Lower lobe of right lung (tissue), 2 donors: ENCODE measurements at places on chromosomes 3 and 15. TPM values are rescaled to one million over a fixed set of nuclear protein-coding genes. Genes with fewer than 3 reads are reported as not detected.

The HIGD2B gene
- total RNA-seq: not detected

The LEKR1 gene
- 5.8 TPM for total RNA-seq

The STRA6 gene
- not detected for total RNA-seq

The MST1R gene
- total RNA-seq: 27.3 TPM

DNA sequence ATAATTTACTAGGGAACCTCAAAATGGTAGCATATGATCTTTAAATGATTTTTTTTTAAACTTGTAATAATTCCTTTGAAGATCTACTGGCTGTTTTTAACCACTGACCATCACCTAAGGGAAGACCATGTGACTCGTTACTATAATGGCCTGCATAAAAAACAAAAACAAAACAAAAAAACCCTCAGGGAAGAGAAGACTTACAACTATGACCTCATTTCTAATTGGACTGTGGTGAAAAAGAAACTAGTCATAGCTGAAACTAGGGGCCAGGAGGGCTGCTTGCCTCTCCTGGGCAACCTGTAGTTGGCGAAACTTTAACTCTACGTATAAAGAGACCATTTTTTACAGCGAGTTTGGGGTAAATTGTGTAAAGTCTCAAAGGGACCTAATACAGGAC, 23.0 kb downstream of the PAQR9 start:
- no peaks in the 10 kb centered on the region for H3K36me3 ChIP-seq
- no peaks in the 10 kb centered on the region for H3K4me1 ChIP-seq
- H3K27ac ChIP-seq: no peak overlapping the region
- no peak overlapping the region for H3K4me3 ChIP-seq
- peaks cover 4% of the 10 kb centered on the region for H3K27me3 ChIP-seq

DNA sequence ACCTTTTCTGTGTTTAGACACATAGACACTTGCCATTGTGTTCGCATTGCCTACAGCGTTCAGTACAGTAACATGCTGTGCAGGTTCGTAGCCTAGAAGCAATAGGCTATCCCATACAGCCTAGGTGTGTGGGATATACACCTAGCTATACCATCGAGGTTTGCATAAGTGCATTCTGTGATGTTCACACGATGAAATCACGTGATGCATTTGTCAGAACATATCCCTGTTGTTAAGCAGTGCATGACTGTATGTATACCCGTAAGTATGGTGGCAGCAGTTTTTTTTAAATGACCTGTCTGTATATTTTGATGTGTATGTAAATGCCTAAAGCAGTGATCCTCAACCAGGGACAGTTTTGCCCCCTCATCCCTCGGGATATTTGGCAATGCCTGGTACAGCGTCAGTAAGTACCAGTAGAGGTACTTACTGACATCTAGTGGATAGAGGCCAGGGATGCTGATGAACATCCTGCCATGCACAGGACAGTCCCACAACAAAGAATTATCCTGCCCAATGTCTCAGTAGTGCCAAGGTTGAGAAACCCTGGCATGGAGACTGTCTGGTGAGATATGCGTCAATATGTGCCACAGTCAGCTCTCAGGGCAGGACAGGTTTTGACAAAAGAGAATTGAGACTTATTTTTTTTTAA, 129.1 kb downstream of the HCN4 start:
- no peak overlapping the region for H3K27ac ChIP-seq
- H3K36me3 ChIP-seq: peaks cover 10% of the 10 kb centered on the region
- no peaks in the 10 kb centered on the region for H3K4me1 ChIP-seq
- H3K4me3 ChIP-seq: no peak overlapping the region
- no peaks in the 10 kb centered on the region for H3K27me3 ChIP-seq

DNA sequence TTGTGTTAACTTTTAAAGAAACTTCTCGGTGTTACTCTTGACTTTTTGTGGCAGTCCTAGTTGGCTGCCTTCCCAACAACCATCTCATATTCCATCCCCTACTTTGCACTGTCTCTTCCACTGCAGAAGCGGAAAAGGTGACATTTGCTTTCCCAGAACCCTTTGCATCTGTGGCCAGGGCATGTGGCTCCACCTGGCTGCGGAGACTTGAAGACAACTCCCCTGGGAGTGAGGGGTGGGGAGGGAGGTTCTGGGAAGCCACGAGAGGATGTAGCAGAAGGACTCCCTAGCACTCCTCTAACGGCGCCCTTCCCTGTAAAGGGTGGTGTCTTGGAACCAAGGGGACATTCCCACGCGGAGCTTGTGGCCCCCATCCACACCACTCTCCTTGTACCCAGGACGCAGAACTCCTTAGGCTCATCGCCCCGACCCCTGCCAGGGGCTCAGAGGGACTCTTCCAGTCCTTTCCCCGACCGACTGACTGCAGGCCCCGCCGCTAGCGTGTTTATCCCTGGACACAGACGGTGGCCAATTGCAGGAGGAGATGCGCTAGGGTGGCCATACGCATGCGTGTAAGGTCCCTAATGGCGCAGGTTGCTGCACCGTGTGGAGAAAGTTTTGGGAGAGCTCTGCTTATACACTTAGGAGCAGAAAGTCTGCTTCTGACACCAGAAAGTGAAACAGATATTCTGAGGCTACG, 33.2 kb upstream of the SECISBP2L start:
- no peak for DNase-seq
- no peaks in the 10 kb centered on the region for H3K27me3 ChIP-seq
- no peaks in the 10 kb centered on the region for H3K36me3 ChIP-seq

- no peaks in the 10 kb centered on the region for H3K27me3 ChIP-seq
- no peak overlapping the region for H3K27ac ChIP-seq
- no peak overlapping the region for H3K4me3 ChIP-seq
- DNase-seq: no peak
- no peaks in the 10 kb centered on the region for H3K36me3 ChIP-seq
- H3K4me1 ChIP-seq: no peaks in the 10 kb centered on the region
These were observed 23.2 kb downstream of the GPR176 start for GRCh38 chr15:39896846-39897245.

- peak overlapping the region; percentile 64 for H3K27ac ChIP-seq
- peaks cover 66% of the 10 kb centered on the region for H3K4me1 ChIP-seq
These were observed 6.1 kb downstream of the VIPR1 start for GRCh38 chr3:42508562-42508961.

DNA sequence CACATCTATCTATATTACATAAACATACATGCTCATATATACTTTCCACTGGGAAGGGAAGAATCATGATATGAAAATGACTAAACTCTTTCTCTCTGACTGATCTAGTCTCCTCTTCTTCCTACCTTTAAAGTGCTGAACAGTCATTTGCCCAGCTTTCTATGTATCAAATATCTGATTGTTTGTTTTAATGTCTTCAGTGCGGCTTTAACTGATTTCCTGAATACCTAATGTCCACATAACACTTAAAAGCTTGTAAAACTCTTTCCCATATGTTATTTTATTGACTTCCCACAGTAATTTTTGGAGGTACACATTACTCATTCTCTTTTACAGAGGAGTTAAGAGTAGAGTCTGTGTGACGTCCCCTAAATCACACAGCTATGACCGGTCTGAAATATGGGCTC, 28.2 kb downstream of the CPOX start:
- no peak overlapping the region for H3K27ac ChIP-seq
- H3K4me3 ChIP-seq: no peak overlapping the region
- H3K27me3 ChIP-seq: no peaks in the 10 kb centered on the region
- H3K4me1 ChIP-seq: no peaks in the 10 kb centered on the region

GRCh38 chr15:100781061-100781960, 98.3 kb upstream of the ALDH1A3 start:
- no peaks in the 10 kb centered on the region for H3K27me3 ChIP-seq
- H3K4me3 ChIP-seq: no peak overlapping the region
- DNase-seq: no peak

- H3K4me1 ChIP-seq: peaks cover 20% of the 10 kb centered on the region
- no peak overlapping the region for H3K27ac ChIP-seq
- DNase-seq: no peak
- no peak overlapping the region for H3K4me3 ChIP-seq
These were observed 67.2 kb upstream of the POLG start for GRCh38 chr15:89401631-89402517.

- H3K4me1 ChIP-seq: no peaks in the 10 kb centered on the region
- H3K36me3 ChIP-seq: no peaks in the 10 kb centered on the region
- H3K4me3 ChIP-seq: no peak overlapping the region
- DNase-seq: no peak
These were observed 449.3 kb downstream of the ROBO2 start for GRCh38 chr3:77489216-77489615.

DNA sequence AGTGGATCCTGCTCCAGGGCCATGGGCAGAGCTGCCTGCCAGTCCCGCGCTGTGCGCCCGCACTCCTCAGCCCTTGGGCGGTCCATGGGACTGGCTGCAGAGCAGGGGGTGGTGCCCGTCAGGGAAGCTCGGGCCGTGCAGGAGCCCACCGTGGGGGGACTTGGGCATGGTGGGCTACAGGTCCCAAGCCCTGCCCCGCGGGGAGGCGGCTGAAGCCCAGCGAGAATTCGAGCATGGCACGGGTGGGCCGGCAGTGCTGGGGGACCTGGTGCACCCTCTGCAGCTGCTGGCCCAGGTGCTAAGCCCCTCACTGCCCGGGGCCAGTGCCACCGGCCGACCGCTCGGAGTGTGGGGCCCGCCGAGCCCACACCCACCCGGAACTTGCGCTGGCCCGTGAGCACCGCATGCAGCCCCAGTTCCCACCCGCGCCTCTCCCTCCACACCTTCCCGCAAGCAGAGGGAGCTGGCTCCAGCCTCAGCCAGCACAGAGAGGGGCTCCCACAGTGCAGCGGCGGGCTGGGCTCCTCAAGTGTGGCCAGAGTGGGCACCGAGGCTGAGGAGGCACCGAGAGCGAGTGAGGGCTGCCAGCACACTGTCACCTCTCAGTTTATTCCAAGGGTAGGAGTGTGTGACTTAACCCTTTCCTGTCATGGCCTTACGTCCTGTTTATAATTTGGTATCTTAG, 129.3 kb downstream of the TMEM108 start:
- no peaks in the 10 kb centered on the region for H3K36me3 ChIP-seq
- no peak for DNase-seq
- no peak overlapping the region for H3K27ac ChIP-seq
- no peak overlapping the region for H3K4me3 ChIP-seq

- H3K4me1 ChIP-seq: peaks cover 46% of the 10 kb centered on the region
- H3K27ac ChIP-seq: no peak overlapping the region
- no peaks in the 10 kb centered on the region for H3K27me3 ChIP-seq
- H3K4me3 ChIP-seq: no peak overlapping the region
- no peaks in the 10 kb centered on the region for H3K36me3 ChIP-seq
These were observed 92.2 kb downstream of the LINGO1 start for GRCh38 chr15:77540312-77541060.

DNA sequence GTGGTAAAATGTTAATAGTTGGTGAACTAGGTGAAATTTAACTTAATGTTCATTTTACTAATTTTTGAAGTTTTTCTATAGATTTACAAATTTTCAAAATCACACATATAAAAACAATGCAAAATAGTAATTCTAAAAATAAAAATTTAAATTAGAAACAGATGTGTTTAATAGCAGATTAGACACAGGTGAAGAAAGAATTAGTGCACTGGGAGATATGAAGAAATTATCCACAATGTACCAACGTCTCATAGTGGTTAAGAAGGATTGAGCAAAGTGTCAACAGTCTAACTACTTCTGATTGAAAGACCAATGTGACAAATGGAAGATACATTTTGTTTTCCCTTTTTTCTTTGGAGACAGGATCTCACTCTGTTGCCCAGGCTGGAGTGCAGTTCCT, 26.5 kb downstream of the SPG11 start:
- no peak overlapping the region for H3K27ac ChIP-seq
- no peaks in the 10 kb centered on the region for H3K4me1 ChIP-seq
- no peak overlapping the region for H3K4me3 ChIP-seq
- peaks cover 90% of the 10 kb centered on the region for H3K36me3 ChIP-seq
- no peak for DNase-seq

DNA sequence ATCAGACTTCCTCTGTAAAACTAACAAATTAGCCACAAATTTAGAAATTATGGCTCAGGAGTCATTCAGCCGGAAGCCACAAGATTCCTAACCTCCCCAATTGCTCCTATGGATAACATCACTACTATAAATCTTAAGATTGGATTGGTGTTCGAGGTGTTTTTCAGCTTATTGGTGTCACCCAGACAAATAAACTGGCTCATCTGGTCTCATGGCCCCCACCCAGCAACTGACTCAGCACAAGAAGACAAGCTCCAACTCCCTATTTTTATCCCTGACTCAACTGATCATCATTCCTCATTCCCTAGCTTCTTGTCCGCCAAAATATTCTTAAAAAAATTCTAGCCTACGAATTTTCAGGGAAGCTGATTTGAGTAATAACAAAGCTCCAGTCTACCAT, 135.1 kb upstream of the STRIT1 start:
- H3K4me3 ChIP-seq: no peak overlapping the region
- no peak overlapping the region for H3K27ac ChIP-seq
- no peaks in the 10 kb centered on the region for H3K36me3 ChIP-seq

DNA sequence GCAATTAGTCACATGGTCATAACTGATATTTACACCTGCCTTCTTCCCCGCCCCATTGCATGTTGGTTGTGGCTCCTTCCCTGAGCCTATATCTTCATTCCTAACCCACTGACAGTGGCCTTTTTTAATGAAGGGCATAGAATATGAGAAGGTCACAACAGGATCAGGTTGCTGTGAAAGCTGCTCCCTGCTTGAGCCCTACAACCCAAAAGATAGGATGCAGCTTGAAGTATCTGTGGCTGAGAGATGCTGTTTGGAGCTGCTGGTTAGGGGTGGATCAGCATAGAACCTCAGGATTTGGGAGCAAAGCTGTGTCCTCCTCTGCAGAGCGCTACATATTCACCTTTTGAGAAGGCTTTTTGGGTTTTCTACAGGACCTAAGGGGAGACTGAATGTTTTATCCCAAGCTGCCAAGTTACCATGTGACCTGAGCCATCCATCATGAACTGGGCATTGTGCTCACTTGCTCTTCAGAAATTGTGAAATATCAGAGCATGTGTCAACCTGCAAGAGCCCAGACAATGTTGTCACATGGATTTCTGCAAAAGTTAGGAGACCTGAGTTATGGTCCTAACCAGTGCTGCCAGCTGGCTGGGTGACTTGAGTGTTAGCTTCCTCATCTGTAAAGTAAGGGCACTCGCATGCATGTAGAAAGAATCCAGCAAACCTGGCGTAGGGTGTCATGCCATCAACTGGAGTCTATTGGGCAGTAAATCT, 49.8 kb upstream of the ARL8B start:
- H3K4me3 ChIP-seq: no peak overlapping the region
- H3K27me3 ChIP-seq: no peaks in the 10 kb centered on the region
- H3K4me1 ChIP-seq: no peaks in the 10 kb centered on the region
- no peak overlapping the region for H3K27ac ChIP-seq

DNA sequence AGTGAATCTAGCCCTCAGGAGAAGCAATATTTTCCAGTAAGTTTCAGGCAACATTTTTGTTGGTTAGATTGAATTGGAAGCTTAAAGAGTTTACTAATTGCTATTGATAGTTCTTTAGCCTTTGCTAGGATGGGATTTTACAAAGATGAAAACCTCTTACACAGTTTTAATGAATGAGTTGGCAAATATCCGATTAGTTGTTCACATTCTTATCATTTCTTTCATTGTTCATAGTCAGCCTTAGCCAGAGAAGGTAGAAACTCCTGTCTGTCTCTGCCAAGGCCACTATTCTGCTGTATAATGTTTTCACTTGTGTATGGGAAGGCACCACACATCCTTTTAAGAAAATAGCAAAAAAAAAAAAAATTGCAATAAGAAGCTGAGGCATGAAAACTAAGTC, 222.0 kb upstream of the MANF start:
- H3K4me1 ChIP-seq: no peaks in the 10 kb centered on the region
- no peaks in the 10 kb centered on the region for H3K27me3 ChIP-seq
- no peak for DNase-seq
- no peaks in the 10 kb centered on the region for H3K36me3 ChIP-seq
- no peak overlapping the region for H3K27ac ChIP-seq
- no peak overlapping the region for H3K4me3 ChIP-seq

GRCh38 chr15:33960549-33960935, 7.8 kb upstream of the CHRM5 start:
- no peak overlapping the region for H3K4me3 ChIP-seq
- no peaks in the 10 kb centered on the region for H3K27me3 ChIP-seq
- DNase-seq: no peak
- no peaks in the 10 kb centered on the region for H3K36me3 ChIP-seq
- H3K27ac ChIP-seq: no peak overlapping the region
